ENCODE measurements at places on chromosomes 12 and 14. TPM values are rescaled to one million over a fixed set of nuclear protein-coding genes. Genes with fewer than 3 reads are reported as not detected.

Gene LRP6
- total RNA-seq = 36.4 TPM

Gene FGF6
- not detected for total RNA-seq

Gene CLEC9A
- not detected for total RNA-seq

Gene ITFG2
- total RNA-seq = 22.1 TPM

Gene SERPINA9
- total RNA-seq = 0.44 TPM

Gene CLEC4C
- not detected for total RNA-seq

Gene ENDOU
- total RNA-seq = 0.45 TPM

Gene CHGA
- total RNA-seq = 35.6 TPM

Gene MTHFD1
- 66.8 TPM for total RNA-seq

All from motor neuron (in vitro differentiated cells).